ENCODE measurements at places on chromosomes 2 and 18.

- no peak for DNase-seq
Observed at GRCh38 chr2:88828397-88829137, 137.1 kb downstream of the RPIA start.

GRCh38 chr2:15943378-15944280, 3.3 kb downstream of the MYCN start:
- DNase-seq, result no peak

GRCh38 chr18:3623769-3624545, 174.0 kb downstream of the TGIF1 start:
- no peak for DNase-seq

GRCh38 chr2:125479143-125479636, 1176.8 kb upstream of the GYPC start:
- DNase-seq, result no peak

GRCh38 chr2:123362671-123363440, 662.2 kb upstream of the CNTNAP5 start:
- no peak for DNase-seq

GRCh38 chr18:60865801-60866200, 467.4 kb upstream of the CDH20 start:
- DNase-seq, result no peak

GRCh38 chr18:78099979-78100588, 850.4 kb downstream of the GALR1 start:
- DNase-seq, result no peak

GRCh38 chr2:160405077-160405867, 88.3 kb downstream of the RBMS1 start:
- no peak for DNase-seq

- no peak for DNase-seq
Observed at GRCh38 chr18:70372450-70373041, 83.7 kb downstream of the SOCS6 start.

DNA sequence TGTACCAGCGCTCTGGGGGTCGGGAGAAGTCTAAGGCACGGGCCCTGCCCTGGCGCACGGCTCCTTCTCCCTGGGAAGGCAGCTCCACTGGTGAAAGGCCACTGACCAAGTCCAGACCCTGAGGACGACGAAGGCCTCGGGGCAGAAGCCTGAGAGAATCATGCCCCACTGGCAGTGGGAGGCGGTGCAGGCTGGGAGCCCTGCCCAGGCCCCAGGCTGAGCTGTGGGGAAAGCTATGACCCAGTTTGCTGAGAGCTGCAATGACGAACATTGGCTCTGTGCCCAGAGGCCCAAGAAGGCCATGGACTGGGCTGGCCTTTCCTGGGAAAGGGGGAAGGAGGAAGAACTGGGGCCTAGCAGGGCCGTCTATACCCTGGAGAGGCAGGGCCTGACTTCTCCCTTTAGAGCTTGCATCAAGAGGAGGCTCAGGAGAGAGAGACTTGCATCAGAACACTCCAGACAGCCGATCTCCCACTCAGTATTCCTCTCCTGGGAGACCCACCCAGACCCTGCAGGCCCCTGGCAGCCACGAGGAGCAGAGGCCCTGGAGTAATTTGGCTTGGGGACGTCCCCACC, 32.9 kb downstream of the HS1BP3 start:
- no peak for DNase-seq

DNA sequence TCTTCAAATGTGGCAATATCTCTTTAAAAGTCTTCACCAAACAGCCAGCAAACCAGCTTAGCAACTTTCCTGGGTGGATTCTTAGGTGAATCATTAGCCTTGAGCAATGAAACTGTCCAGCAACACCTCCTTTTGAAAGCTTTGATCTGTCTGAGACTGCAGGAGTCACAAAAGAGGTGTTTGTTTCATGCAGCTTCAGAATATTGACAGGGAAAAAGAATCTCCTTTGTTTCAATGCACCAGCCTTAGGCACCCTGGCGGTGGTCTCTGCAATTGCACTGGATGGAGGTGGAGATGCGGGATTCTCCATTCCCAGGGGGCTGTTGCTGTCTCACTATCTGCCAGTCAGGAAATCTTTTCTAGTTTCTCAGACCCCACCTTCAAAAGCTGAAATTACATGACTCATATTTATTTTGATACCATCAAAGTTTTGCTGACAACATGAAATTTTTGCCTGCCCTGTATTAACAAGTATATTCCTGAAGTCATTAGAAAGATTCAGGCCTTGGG, 76.0 kb upstream of the DSG1 start:
- DNase-seq, result no peak

DNA sequence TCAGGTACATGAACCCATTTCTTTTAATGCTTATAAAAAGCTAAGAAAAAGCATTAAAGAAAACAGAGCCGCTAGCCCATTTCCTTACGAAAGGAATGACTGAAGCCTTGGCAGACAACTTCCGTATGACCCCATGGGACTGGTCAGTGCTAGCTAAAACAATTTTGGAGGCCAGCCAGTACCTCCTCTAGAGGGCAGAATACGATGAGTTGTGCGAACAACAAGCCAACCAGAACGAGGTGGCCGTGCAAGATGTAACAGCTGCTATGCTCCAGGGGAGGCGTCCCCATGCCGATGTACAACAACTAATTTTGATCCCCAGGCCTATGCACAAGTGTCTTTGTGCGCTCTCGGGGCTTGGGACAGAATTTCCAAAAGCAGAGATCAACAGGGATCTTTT, 16.7 kb downstream of the MAP3K2 start:
- DNase-seq, result no peak

- peak; percentile 74 for DNase-seq
Observed at GRCh38 chr2:74834792-74835755, 1.1 kb downstream of the HK2 start.
